ENCODE measurements at places on chromosomes 6 and 20.

GRCh38 chr6:49233483-49233882, 229.6 kb downstream of the MMUT start:
- DNase-seq, result no peak

DNA sequence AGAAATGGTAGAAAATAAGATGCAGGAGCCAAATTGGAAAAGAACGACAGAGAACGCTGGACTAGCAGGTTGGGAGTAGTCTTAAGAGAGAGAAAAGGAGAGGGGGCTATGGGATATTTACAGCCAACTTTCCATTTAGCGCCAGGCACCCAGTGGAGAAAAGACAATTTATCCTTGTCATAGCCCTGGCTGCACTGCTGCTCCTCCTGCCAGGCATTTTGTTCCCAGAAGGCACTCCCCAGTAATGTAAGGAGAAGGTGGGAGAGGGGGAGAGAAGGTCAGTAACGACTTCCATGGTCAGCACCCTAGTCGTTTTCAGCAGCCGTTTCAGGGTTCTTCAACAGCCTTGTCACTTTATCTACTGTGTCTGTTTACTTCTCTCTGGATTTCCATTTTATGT, 159.0 kb downstream of the TRMT11 start:
- DNase-seq, result no peak

DNA sequence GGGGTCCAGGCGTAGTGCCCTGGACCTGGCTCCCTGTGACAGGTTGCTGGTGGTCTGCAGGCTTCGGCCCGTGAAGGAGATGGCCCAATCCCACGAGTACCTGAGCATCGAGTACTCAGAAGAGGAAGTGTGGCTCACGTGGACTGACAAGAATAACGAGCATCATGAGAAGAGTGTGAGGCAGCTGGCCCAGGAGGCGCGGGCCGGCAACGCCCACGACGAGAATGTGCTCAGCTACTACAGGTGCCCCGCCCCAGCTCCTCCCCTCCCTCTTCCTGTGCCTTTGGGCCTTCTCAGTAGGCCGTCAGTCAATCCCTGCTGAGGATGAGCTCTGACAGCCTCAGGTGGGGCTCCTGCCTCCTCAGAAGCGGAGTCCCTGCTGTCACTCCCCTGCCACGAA, 42.6 kb downstream of the UQCC2 start:
- no peak for DNase-seq

DNA sequence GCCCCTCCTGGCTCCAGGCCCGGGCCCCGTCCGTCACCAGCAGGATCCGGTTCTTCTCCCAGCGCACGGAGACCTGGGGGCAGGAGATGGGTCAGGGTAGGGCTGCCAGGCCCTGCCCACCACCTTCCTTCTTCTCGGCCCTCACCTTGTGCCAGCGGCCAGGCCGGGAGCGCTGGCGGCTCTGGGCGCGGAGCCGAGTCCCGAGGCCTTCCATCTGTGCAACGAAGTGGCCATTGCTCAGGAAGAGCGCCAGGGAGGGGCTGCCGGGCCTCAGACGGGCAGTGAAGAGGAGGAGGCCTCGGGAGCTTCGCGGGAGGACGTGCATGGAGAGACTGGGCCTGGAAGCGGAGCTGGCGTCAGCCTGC, 7.9 kb downstream of the ADRM1 start:
- no peak for DNase-seq

GRCh38 chr6:110688661-110689268, 126.5 kb downstream of the CDK19 start:
- DNase-seq, result no peak

- DNase-seq, result no peak
Measured at GRCh38 chr6:135418040-135418760, 79.3 kb downstream of the AHI1 start.

DNA sequence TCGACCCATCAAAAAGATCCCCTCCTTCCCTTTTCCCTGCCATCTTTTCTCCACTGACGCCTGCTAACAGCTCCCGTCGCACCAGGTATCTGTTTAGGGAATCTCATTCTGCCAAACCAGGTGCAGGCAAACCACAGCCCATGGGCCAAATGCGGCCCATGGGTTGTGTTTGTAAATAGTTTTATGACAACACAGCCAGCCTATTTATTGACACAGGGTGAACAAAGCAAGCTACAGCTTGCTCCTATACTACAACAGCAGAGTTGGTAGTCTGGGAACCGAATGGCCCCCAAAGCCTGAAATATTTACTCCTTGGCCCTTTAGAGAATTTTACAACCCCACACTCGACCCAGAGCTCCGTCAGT, 16.4 kb downstream of the NFATC2 start:
- no peak for DNase-seq

- no peak for DNase-seq
Measured at GRCh38 chr6:148218542-148219258, 123.9 kb upstream of the SASH1 start.

DNA sequence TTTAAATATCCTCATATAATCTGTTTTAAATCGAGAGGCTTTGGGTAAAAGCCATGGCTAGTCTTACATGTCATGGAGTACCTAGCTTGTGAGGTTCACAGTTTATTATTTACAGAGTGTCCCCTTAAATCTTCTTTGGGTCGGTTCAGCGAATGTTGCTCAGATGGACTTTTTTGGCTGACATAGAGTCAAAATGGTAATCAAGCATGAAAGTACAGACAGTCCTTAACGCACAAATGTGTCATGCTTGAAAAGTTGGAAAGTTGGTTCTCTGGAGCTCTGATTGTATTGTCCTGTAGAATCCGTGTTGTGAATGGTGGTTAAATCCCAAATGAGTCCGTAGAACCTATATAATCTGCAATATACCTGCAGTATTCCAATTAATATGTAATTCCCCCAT, 22.0 kb downstream of the PTPN1 start:
- no peak for DNase-seq

GRCh38 chr20:21613512-21613911, 92.0 kb upstream of the PAX1 start:
- DNase-seq, result no peak

Data from MM.1S (cell line).